Stomach (tissue), 19 donors: ENCODE measurements at places on chromosomes 5 and 9. TPM values are rescaled to one million over a fixed set of nuclear protein-coding genes. Genes with fewer than 3 reads are reported as not detected.

DNA sequence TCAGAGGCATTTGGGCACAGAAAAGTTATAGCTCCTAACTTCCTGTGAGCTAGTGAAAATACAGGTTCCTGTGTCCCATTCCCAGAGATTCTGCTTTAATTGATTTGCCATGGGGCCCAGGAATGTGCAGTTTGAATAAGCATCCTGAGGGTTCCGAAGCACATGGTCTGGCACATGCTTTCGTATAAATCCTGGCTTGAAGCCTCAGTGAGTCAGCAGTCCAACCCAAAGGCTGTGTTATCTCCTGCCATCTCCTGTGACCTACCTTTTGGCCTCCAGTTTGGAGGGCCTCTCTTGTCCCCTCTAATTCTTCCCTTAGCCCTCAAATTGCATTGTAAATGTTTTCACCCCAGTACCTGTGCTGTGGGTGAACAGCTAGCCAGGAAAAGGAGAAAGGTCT, 183.8 kb downstream of the NR3C1 start:
- no peak overlapping the region for H3K4me3 ChIP-seq
- H3K36me3 ChIP-seq, result peaks cover 34% of the 10 kb centered on the region
- H3K27me3 ChIP-seq, result no peaks in the 10 kb centered on the region
- H3K27ac ChIP-seq, result no peak overlapping the region
- H3K4me1 ChIP-seq, result peaks cover 53% of the 10 kb centered on the region

DNA sequence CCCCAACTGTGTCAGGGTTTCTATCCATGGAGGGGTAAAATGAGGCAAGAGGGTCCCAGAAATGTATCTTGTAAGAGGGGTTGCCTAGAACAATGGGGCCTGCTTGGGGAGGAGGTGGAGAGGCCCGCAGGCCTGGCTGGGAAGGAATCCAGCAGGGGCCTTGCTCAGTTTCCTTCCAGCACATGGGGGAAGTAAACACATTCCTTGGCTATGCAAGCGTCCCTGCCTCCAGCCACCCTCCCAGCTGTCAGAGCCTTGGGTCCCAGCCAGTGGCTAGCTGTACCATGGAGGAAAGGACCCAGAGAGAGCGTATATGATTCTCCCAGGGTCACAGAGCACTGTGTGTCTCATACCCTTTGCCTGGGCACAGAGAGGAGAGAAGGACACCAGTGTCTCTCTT, 71.1 kb upstream of the IL17B start:
- no peaks in the 10 kb centered on the region for H3K27me3 ChIP-seq
- H3K4me1 ChIP-seq, result peaks cover 49% of the 10 kb centered on the region
- H3K36me3 ChIP-seq, result no peaks in the 10 kb centered on the region
- DNase-seq, result peak; percentile 74
- no peak overlapping the region for H3K4me3 ChIP-seq

- no peak for DNase-seq
- H3K27ac ChIP-seq, result peak overlapping the region; percentile 26
- H3K4me1 ChIP-seq, result no peaks in the 10 kb centered on the region
- H3K27me3 ChIP-seq, result no peaks in the 10 kb centered on the region
Measured at GRCh38 chr5:35810601-35811000, 46.1 kb upstream of the IL7R start.

- no peak for DNase-seq
- no peaks in the 10 kb centered on the region for H3K27me3 ChIP-seq
- no peaks in the 10 kb centered on the region for H3K4me1 ChIP-seq
- no peak overlapping the region for H3K4me3 ChIP-seq
Measured at GRCh38 chr5:9421884-9422283, 124.0 kb downstream of the SEMA5A start.

DNA sequence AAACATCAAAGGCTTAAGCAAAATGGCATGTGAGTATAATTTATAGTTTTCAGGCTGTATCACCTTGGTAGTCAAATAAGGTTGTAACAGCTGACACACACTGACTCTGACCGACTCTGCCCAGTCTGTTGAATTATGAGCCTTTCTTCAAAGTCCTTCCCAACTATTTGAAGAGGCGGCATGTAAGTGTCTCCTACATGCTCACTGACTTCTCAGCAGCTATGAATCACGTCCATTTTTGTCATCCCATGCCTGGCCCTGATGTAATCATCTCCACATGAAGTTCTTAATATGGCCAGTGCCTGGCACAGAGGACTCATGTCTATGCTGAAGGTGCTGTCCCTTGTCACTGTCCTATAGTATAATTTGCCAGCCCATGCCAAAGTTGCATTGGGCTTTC, 5.1 kb upstream of the PTBP3 start:
- no peak overlapping the region for H3K4me3 ChIP-seq
- H3K4me1 ChIP-seq, result peaks cover 7% of the 10 kb centered on the region
- no peaks in the 10 kb centered on the region for H3K36me3 ChIP-seq
- no peak for DNase-seq
- no peak overlapping the region for H3K27ac ChIP-seq

DNA sequence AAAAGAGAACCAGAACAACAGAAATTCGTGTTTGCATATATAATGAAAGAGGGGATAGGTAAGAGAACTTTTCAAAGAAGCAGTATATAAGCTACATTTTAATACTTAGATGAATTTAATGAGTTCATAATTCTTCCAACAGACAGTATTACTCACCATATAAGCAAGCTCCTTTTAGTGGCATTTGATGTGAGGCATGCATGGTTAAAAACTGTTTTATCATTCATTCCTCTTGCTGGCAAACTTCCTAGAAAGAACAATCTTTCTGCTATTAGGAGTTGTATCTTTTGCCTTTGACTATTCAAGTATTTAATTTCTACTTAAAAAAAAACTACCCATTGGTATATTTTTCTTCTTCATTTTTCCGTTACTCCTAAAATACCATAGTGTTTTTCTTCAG, 65.7 kb upstream of the EIF4EBP3 start:
- no peak overlapping the region for H3K27ac ChIP-seq
- peaks cover 51% of the 10 kb centered on the region for H3K36me3 ChIP-seq
- DNase-seq, result no peak
- no peaks in the 10 kb centered on the region for H3K4me1 ChIP-seq
- H3K4me3 ChIP-seq, result no peak overlapping the region
- no peaks in the 10 kb centered on the region for H3K27me3 ChIP-seq

DNA sequence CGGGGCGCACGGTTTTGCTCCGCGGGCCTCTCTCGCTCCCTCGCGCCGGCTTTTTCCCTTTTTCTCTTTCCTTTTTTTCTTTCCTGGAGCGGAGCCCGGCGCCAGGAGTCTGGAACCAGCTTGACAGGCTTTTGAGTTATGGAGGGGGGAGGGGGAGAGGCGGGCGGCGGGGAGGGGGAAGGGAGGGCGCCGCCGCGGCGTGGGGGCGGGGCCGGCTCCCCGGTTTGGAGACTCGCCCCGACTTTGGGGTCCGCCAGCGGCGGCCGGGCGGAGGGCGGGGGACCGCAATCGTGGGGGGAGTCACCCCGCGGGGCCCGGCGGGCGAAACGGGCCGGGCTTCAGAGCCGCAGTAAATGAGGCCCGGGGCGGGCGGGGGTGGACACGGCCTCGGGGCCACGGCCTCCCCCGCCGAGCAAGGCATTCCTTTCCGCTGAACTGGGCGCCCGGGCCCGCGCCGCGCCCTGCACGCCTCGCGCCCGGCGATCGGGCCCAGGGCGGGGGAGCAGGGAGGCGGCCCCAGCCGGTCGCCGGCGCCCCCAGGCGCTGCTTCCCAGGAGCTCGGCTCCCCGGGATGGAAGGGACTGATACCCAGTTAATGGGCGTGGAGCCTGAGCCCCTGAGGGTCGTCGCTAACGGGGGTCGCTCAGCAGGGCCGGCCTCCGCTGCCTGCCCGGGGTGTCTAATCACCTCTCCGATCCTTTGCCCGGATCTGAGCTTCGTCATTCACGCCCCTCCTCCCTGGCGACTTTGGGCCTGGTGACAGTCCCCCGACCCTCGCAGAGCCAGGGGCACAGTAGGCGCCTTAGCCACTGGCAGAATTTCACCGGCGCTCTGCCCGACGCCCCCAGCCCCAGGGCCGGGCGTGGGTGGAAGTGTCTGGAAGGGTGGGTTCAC, 138.1 kb downstream of the C9orf50 start:
- no peaks in the 10 kb centered on the region for H3K36me3 ChIP-seq
- peak overlapping the region; percentile 45 for H3K4me3 ChIP-seq
- H3K4me1 ChIP-seq, result peaks cover 88% of the 10 kb centered on the region
- H3K27ac ChIP-seq, result peak overlapping the region; percentile 97
- peak; percentile 92 for DNase-seq

DNA sequence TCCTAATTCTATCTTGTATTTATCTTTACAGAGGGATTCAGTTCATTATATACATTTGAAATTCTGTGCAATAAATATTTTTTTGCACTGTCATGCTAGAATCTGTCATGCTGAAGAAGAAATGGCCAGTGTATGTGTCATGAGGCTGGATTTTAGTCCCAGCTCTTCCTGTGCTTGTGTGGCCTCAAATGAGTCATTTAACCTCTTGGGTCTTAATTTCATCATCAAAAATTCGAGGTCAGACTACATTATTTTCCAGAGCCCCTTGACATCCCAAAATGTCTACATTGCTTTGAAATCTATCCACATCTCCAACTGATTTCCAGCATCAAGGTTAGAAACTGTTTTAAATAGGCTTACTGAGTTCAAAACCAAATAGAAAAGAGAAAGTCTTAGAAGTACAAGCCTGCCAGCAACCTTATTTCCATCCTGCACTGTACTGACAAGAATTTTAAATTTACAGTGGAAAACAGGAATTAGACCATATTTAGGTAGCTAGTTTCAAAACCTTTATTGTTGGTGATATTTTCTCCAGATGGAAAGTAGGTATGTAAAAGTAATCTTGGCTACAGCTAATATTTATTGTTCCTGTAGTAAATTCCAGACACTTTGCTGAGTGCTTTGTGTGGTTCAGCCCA, 96.7 kb upstream of the MAMDC2 start:
- H3K27ac ChIP-seq, result no peak overlapping the region
- H3K27me3 ChIP-seq, result no peaks in the 10 kb centered on the region
- no peaks in the 10 kb centered on the region for H3K36me3 ChIP-seq
- H3K4me3 ChIP-seq, result no peak overlapping the region
- DNase-seq, result peak; percentile 18

GRCh38 chr9:133734590-133735414, 3.4 kb downstream of the SARDH start:
- DNase-seq, result peak; percentile 22
- H3K4me3 ChIP-seq, result no peak overlapping the region
- peaks cover 22% of the 10 kb centered on the region for H3K4me1 ChIP-seq

DNA sequence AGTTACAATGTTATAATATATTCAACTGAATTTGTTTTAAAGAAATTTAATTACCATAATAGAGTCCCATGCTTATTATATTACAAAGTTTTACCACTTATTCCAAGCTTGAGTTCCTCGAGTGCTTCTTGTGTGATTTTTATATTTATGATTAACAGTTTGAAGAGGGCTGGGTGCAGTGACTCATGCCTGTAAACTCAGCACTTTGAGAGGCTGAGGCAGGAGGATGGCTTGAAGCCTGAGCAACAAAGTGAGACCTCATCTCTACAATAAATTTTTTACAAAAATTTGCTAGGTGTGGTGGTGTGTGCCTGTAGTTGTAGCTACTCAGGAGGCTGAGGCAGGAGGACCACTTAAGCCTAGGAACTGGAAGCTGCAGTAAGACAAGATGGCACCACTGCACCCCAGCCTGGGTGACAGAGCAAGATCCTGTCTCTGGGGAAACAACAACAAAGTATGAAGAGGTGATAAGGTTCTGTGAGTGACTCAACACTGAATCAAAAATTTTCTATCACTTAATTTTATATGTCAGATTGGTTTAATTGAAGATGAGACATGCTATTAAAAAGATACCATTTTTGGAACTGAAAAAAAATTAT, 9.2 kb downstream of the POC5 start:
- H3K4me3 ChIP-seq, result no peak overlapping the region
- peaks cover 3% of the 10 kb centered on the region for H3K4me1 ChIP-seq
- H3K27ac ChIP-seq, result no peak overlapping the region
- no peaks in the 10 kb centered on the region for H3K27me3 ChIP-seq
- DNase-seq, result no peak

DNA sequence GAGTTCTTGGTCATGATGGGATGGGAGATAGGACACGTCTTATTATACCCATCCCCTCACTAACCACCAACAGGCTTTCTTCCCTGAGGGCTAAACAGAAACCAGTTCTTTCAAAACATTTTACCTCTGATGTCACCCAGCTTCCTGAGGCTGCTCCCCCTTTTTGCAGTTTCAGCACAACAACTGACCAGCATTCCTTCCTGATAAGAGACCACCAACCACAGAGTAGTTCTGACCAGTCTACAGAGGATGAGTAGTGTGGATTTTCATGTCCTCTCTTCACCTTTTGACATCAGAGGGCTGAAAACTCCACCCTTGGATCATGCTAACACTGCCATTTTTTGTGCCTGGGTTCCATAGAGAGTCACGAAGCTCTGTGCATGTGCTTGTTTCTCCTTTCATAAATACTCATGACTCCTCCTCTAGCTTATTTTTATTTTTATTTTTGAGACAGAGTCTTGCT, 82.6 kb downstream of the OSTF1 start:
- peaks cover 30% of the 10 kb centered on the region for H3K36me3 ChIP-seq
- H3K4me1 ChIP-seq, result no peaks in the 10 kb centered on the region
- H3K27ac ChIP-seq, result no peak overlapping the region
- no peaks in the 10 kb centered on the region for H3K27me3 ChIP-seq

PCDHA2 gene
- not detected for total RNA-seq
